ENCODE measurements at places on chromosomes 12 and 14.

- no peak for DNase-seq
Observed at GRCh38 chr14:47917344-47917954, 242.0 kb upstream of the MDGA2 start.

DNA sequence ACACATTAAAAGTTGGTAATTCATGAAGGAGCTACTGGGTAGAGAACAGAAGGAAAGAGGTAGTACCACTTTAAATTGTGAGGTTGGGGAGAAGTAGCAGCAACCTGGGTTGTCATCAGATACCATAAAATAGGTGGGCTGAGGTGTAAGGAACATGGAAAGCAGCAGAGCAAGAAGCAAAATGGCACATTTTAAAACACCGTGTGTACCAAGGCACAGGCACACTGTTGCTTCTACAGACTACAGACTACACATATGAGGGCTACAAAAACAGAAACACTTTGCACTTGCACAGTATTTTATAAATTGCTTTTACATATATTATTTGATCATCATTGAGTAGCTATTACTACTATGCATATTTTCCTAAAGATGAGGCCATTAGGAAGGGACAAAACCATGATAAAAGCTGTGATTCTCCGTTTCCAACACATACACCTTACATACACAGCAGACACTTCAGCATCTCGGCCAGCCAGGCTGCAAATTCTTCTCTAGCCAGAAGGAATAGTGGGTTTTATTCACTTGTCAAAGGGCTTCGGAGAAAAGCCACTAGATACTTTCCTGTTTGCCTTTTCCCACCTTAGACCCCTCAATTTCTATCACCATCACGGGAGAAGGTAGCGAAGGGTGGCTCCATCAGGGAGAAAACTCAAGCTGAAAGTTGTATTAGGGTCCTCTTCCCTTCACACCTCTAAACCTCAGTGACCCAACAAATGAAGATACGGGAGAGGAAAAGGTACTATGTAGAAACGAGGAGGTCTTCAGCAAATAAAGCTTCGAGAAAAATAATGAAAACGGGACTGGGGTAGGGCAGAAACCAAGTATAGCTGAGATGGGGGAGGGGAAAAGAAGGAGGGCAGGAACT, 1.6 kb downstream of the PYM1 start:
- DNase-seq: no peak

GRCh38 chr12:2160043-2160442, 107.3 kb downstream of the CACNA1C start:
- no peak for DNase-seq

DNA sequence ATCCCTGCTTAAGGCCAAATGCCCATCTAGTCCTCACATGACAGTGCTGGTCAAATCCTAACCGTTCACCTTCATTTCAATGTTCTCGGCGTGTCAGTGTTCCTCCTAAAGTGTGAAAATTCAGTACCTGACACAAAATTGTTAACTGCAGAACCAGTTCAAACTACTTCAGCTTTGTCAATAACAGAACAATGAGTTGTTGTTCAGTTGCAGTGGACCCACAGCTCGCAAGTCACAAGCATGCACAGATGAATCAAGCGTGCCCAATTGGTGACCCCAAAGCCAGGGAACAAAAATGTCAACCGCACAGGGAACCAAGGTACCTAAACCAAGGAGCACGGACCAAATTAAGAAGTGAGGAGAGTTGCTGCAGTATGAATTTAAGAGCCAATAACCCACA, 23.2 kb downstream of the NRDE2 start:
- no peak for DNase-seq

DNA sequence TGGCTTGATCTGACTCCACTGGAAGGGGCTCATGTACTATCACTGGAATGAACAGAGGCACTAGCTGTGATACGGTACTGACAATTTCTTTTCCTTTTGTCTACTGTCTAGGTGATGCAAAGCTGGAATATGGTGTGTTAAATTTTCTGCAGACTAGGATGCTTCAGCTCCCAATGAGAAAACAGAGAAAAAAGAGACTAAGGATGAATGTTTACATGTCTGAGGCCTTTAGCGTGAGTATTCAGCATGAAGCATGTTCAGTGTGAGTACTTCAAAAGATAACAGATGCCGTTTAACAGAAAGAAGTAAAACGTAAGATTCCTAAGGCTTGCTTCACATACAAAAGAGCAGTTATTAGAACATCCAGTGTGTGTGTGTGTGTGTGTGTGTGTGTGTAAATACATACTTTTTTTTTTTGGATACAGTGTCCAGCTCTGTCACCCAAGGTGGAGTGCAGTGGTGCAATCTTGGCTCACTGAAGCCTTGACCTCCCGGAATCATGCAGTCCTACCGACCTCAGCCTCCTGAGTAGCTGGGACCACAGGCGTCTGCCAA, 92.3 kb upstream of the FERMT2 start:
- DNase-seq: no peak

Measured in naive thymus-derived CD8-positive, alpha-beta T cell (primary cell).